ENCODE measurements at places on chromosomes 5 and 9.
A peak's percentile ranks its signal among the peaks of the same experiment; 100 is the strongest.

DNA sequence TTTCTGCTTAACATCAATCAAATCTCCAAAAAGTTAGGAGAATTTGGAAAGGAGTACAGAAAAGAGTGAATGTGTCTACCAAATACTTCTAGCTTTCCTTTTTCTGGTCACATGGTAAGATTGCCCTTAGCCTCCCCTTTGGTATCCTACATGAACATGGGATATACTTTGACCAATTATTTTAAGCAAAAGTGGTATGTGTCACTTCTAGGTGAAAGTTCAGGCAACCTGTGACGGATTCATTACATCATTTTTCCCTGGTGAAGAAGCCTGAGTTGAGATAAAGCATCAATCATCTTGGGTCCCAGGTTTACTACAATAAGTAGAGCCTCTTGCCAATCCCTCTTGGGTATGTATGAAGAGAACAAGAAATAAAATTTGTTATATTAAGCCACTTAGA, 419.2 kb downstream of the PDE4D start:
- no peak for DNase-seq

DNA sequence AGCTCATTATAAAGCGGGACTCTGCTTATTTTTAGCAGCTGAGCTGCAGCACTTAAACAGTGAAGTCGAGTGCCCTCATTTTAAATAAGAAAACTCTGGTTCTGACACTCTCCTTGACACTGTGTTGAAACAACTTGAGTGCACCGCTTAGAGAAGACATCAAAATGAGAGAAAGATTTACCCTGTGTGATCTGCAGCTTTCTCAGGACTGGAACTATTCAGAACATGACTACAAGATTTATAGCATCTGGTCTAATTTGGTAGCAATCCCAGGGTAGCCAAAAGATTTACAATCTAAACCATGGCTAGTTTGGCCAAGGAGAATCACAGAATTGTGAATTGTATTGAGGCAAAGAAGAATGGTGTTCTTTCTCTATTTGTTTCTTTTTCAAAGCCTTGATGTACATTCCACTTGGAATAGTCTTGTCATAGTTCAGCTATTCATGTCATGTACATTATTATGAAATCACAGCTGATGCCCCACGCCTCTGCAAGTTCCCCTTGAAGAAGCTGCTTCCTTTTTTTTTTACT, 38.7 kb downstream of the PLEKHG4B start:
- DNase-seq, result no peak

DNA sequence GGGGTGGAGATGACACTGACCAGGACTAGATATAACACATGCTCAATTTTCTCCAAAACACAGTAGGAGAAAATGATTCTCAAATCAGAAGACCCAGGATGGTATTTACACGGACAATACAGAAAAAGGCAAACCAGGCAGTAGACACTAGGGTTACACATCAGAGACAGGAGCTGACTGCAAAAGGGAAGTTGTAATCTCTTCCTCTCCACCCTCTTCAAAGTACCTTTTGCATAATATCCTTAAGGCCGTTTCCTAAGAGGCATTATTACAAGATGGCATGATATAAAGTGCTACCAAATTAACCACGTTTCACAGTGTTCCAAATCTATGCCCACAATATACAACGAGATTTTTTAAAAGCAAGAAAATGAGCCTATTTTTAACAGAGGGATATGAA, 39.2 kb downstream of the YIPF5 start:
- no peak for DNase-seq

DNA sequence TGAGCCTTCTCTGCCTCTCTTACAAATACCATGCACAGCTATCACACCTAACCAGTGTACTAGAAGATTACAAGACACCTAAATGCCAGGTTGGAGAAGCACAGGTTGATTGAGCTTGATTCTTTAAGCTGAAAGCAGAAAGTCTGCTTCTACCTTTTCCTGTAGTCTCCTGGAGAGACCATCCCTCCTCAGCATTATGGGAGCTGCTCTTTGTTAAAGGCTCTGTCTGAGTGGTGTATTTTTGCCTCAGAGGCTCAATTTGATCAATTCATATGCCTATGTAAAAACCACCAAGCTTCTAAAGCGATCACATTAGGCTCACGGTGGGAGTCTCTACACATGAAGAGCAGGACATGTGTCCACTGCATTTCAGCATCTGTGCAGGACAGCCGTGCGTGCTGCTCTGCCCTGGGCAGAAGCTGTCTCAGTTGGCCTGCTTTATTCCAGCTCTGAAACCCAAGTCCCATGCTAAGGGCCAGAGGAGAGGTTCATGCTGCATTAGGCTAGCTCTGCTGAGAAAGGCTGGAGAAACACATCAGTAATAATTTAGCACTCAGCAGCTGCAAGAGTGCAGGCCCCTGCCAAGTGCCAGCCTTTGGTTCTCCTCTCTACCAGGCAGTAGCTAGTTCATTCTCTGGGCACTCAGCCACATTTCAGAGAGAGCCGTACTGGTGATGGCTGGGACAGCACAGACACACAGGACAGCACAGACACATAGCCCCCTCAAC, 41.7 kb downstream of the TMEM167A start:
- DNase-seq, result no peak

DNA sequence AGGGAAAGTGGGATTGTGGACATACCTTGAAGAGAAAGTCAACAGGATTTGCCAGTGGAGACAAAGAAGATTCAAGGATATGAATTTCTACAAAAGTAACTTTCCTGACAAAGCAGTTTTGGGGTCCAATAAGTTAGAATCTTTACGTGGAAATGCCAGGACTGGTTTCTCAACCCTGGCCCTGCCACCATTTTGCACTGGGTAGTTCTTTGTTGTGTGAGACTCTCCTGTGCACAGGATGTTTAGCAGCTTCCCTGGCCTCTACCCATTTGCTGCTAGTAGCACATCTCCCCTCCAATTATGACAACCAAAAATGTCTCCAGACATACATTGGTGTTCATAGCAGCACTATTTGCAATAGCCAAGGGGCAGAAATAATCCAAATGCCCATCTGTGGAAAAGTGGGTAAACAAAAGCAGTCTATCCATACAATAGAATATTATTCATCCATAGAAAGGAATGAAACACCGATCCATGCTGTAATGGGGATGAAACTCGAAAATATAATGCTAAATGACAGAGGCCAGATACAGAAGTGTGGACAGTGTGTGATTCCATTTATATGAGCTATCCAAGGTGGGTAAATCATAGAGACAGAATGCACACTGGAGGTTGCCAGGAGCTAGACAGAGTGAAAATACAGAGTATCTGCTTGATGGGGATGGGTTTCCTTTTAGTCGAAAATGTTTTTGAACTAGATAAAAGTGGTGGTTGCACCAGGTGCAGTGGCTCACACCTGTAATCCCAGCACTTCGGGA, 91.4 kb downstream of the NSUN2 start:
- peak; percentile 12 for DNase-seq

DNA sequence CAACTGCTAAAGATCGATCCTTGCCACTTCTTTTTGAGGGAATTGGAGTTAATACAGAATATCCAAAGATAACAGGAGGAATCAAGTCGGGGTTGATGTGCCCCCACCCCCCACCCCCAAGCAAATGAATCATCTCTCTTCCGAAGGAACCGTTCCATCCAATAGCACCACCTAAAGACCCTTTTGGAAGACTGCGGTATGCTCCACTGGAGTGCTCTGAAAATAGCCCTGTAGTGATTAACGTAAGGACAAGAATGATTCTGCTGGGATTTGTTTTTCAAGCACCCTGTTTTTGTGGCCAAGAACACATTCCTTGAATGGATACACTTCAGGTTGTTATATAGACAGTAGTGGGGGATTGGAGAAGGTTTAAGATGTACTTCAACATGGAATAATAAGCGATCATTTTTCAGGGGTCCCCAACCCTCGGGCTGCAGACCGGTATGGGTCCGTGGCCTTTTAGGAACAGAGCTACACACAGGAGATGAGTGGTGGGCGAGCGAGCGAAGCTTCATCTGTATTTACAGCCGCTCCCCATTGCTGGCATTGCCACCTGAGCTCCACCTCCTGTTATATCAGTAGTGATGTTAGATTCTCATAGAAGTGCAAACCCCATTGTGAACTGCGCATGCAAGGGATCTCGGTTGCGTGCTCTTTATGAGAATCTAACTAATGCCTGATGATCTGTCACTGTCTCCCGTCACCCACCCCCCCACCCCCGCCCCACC, 44.5 kb upstream of the TMEM252 start:
- no peak for DNase-seq

DNA sequence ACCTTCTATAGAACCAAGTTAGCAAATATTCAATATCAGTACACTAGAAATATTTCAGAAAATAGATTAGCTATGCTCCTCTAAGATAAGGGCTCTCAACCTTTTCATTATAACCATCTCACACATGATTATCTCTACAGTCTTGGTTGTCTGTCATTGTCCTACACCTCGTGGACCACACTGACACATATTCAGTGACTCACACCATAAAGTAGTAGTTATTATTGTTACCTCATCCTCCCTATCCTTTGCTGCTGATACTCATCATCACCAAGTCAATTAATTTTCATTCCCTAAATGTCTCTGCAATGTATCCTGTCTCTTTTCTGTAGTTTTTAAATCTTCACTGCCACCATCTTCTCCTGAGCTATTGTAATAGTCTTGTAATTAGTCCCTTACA, 1309.2 kb upstream of the C9orf72 start:
- DNase-seq, result no peak

GRCh38 chr9:272251-273213, 57.9 kb downstream of the DOCK8 start:
- DNase-seq, result no peak

DNA sequence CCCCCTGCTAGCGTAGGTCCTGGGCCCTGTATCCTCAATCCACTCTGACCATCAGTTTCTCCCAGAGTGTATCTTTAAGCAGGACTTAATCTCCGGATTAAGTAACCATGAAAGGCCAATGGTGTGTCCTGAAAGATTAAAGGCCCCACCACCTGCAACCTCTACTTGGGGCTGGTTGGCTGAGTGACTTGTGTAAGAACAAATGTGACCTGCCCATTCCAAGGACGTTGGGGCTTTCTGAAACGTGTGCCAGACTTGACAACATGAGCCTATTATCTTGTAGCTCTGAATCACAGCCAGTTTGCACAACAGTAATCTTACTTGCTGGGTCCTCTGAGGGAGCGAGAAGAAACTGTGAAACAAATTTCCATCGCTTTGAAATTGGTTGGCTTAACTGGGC, 3.1 kb upstream of the PRELID2 start:
- no peak for DNase-seq

GRCh38 chr5:171226864-171227263, 82.2 kb upstream of the TLX3 start:
- DNase-seq, result no peak

DNA sequence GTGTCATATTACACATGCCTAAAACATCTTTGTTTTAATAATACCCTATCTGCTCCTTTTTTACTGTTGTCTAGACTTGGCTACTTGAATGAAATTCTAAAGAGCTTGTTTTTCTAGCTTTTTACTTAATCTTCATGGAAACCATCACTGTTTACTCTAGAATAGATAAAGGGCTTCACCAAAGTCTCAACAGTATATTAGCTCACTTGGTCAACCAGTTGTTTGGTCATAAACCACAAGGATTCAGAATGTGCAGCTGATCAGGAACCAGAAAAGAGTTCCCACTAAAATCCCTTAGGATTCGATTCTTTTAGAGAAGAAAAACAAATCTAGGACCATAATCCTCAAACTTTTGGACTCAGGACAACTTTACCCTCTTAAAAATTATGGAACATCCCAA, 38.0 kb downstream of the CDO1 start:
- no peak for DNase-seq

DNA sequence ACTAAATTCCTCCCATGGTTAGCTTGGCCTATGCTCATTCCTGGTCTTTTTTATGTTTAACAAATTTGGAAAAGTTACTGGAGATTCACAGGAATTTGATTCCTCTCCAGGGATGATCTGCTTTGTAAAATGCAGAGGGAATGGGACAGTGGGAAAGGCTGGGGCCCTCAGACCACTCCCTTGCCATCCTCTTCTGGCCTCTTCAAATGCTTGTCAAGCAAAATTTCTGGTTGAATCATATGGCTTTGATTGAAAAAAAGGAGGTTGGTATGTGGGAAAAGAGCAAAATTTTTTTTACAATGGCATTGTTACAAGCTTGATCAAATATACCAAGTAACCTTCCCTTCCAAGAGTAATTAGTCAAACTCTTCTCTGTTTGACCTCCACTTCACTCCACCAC, 225.1 kb downstream of the PIK3R1 start:
- DNase-seq, result no peak

DNA sequence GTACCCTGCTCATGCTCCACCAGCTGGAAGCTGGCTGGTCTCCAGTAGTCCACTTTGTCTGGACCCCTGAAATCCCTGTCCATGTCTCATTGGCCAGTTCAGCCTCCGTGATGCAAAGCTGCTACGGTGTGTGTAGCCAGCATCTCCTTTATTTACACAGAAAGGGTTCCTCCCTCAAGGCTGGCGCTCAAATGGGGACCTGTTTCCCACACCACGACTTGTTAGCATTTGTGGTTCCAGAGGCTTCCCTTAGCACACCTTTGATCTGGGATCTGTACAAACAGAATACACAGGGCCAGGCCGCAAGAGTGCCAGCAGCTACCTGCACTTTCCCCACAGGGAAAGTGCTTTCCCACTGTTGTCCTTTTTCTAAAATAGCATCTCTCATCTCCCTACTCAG, 5.7 kb upstream of the SMU1 start:
- no peak for DNase-seq

- no peak for DNase-seq
Measured at GRCh38 chr5:7759257-7759871, 91.6 kb downstream of the CFAP90 start.

- no peak for DNase-seq
Measured at GRCh38 chr9:106619211-106619610, 243.8 kb upstream of the ZNF462 start.

GRCh38 chr5:61697809-61698558, 365.9 kb downstream of the ZSWIM6 start:
- DNase-seq, result no peak

GRCh38 chr5:172586125-172587060, 54.7 kb upstream of the NEURL1B start:
- DNase-seq, result no peak

- no peak for DNase-seq
Measured at GRCh38 chr9:134619983-134620661, 21.5 kb upstream of the COL5A1 start.

DNA sequence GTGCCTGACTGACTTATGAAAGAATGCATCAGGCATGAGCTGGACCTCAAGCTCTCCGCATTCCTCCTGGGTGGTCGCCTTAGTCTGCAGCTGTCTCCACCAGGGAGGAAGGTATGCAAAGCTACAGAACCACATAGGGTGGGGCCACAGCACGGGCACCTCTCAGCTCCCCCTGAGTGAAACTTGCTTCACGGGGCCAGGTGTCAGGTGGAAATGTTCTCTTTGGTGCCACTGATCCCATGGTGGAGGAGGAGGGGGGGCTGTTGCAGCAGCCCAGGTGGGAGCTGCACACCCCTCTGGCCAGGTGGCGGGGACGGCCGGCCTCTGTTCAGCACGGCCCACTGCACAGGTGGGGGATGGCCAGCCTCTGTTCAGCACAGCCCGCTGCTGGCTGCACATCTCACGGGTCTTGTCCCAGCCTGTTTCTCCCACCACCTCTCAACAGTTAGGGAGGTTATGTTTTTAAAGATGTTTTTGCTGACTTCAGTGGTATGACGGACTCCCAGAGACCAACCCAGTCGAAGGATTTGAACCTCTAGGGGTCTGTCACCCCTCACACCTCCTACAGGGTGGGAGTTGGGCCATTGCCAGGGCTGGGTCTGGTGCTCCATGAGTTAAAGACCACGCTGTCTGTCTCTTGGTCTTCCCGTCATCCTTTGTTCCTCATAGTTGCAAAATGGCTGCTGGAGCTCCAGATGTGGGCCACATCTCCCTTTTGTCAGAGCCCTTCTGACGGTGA, 34.3 kb downstream of the MRPL36 start:
- no peak for DNase-seq

All from liver (tissue), 10 donors.